ENCODE measurements at places on chromosomes 11 and 22.

GRCh38 chr11:79413268-79413667 is 27.6 kb downstream of the TENM4 start:
- no peak for DNase-seq

DNA sequence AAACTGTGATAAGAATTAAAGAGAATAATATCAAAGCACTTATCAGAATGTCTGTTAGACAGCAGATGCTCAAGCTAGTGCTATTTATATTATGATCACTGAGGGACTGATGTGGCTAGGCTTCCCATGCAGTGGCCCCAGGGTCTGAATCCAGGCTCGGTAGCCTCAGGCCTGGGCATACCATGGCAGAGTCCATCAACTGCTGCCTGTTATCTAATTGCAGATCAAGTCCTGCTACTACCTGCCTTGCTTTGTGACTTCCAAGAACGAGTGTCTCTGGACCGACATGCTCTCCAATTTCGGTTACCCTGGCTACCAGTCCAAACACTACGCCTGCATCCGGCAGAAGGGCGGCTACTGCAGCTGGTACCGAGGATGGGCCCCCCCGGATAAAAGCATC is 57.5 kb downstream of the TIMP3 start:
- DNase-seq = no peak

DNA sequence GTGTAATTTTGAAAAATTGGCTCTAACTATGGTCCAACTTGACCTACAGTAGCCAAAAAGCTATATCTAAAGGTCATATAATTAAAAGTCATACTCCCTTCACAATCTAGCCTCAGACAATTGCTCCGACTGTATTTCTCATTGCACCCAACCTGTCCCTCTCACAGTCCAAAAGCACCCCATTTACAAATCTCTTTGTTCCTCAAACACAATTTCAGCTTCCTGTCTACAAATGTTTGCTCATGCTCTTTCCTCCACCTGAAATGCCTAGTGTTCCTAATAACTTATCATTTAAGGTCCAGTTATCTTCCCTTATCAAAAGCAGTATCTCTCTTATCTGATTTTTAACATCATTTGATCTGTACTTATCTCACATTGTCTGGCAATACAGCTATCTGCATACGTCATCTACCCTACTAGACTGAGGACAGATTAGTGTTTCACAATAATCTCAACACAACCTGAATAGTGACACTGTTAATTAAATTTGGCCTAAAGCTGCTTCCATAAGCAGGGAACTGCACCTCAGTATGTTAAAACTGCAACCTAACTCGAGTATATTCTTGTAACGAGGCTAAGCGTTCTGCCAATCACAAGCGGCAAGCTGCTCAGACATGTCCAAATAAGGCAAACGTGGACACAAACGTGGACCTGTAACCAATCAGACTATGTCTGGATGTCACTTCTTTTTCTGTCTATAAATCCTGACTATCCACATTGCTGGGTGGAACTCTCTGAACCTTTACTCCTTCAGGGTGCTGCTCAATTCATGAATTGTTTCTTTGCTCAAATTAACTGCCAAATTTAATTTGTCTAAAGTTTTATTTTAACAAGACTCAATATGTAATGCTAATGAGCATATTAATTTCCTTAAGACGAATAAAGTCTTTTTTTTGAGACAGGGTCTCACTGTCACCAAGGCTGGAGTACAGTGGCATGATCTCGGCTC is 15.9 kb downstream of the PICALM start:
- no peak for DNase-seq

DNA sequence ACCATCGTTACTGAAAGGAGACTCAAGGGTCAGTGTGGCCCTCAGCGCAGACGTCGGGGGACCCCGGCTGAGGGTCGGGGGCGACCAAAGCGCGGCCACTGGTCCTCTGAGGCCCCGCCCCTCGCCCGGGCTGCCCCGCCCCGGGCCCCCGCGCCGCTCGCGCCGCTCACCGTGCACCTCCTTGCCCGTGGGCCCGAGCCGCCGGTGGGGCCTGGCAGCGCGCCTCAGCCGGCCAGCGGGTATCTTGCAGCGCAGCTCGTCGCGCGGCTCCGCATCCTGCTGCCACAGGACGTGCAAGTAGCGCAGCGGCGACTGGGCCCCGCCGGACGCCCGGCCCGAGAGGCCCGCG is 419 bp downstream of the ANKRD54 start:
- DNase-seq = peak; percentile 67

DNA sequence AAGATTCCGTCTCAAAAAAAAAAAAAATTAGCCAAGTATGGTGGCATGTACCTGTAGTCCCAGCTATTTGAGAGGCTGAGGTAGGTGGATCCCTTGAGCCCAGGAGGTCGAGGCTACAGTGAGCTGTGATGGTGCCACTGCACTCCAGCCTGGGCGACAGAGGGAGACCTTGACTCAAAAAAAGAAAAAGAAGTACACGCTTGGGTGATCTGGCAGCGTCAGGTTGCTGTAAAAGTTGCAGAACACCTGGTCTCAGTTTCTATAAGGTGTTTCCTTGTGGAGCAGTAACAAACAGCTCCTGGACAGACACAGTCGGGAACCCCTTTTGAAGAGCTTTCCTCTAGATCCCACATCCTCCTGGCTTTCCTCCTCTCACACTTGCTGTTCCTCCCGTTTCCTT is 45.8 kb downstream of the SCGB1A1 start:
- DNase-seq = no peak

DNA sequence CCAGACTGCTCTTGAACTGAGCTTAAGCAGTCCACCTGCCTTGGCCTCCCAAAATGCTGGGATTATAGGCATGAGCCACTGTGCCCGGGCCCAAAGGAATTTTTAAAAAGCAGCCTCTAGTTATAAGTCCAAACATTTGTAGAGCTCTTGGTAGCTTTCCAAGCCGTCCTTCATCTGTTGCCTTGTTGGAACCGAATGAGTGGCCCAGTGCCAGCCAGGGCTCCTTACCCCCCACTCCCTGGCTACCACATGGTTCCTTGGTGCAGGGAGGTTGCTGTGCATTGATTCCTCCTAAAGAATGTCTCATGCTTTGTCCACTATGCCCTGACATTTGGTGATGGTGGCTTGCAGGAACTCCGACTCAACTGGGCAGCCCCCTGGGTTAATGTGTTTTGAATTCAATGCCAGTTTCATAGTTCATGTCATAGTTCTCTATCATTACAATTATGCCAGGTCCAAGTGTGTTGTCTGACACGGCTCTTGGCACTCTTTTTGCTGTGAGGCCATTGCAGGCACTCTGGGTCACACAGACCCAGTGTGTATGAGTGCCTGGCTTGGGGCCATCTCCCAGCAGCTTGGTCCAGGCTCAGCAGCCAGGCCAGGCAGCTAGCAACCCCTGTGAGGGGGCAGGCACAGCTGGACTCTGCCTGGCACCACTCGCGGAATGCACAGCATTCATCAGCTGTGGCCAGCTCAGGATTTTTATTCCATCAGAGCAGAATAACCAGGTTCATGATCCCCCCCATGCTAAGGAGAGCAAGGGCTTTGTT is 13.3 kb upstream of the MICALL1 start:
- no peak for DNase-seq

GRCh38 chr11:117875382-117876058 is 938 bp downstream of the FXYD6 start:
- DNase-seq = peak; percentile 48

DNA sequence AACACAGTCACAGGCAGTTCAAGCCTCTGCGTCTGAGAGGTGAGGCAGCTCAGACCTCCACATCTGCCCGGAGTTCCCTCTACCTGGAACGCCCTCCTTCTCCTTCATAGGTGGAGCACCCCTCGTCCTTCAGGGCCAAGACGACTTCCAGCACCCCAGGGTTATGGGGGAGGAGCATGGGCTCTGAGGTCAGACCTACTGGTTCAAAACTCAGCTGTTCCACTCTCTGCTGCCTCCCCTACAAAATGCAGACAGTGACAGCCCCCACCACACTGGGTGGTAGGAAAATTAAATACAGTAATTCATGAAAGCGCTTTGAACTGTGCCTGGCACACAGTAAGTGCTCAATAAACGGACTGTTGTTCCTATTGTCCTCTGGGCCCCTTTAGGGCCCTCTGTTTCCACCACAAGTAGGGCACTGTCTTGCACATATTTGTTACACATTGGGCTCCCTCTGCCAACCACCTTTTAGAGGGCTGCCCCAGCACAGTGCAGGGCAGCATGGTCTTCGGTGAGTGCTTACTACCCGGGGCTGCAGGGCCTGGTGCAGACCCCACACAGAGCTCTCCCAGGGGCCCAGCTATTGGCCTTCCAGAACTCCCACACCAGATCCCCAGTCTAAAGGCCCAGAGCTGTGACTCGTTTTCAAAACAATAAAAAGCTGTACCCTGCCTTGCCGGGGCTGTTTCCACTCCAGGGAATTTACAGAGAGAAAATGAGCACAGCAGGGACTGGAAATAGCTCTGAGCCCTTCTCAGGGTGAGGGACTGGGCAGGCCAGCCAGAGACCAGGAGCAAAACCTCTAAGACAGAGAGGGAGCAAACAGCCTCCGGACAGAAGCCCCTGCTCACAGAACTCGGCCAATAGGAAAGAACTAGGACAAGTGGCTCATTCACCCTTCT is 2.5 kb downstream of the TMEM184B start:
- DNase-seq = no peak
